Chondrocyte (in vitro differentiated cells): ENCODE measurements at places on chromosomes 7 and 10.

DNA sequence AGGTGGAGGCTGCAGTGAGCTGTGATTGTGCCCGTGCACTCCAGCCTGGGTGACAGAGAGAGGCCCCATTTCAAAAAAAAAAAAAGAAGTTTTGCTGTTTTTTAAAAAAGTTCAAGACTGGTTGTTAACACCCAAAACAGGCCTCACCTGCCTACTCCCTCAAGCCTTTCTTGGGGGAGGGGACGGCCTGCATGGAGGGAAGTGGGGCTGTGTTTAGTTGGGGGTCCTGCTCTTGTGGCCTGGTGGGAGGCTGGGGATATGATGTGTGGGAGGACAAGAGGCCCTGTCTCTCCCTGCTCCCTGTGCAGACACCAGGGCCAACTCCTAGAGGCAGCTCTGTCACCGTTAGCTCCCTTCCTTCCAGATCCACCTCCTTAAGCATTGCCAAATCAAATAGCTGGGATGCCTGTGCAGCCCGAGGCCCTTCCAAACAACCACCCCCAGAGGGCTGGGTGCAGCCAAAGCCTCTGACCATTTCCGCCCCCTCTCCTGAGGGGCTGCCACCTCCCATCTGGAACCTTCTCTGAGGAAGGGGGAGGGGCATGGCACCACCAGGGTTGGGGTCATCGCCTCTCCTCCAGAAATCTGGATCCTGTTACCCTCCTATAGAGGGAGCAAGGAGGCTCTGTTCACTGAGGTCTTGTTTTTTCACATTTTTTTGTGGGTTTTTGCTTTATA is 32.9 kb upstream of the ANKRD2 start:
- DNase-seq = peak; percentile 85

- DNase-seq = no peak
These were observed 451.2 kb downstream of the GRID1 start for GRCh38 chr10:85915245-85915846.

DNA sequence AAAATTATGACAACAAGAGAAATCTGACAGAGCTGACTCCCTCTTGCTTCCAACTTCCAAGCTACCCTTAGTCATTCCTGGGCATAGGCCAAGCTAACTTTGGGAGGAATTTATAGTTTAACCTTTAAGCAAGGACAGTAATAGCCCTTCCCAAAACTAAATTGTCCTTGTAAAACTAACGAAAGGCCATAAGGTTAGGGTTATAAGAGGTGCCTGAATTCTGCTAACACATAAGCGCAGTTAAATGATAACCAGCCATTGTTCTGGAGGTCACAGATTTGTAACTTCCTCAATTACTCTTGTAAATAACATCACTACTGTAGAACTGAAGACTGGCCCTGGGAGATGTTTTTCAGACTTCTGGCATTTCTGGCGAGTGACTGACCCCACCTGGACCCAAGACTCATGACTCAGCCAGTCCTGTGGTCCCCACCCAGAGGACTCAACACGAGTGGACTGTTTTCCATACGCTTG is 481.2 kb downstream of the KCNMA1 start:
- DNase-seq = no peak

DNA sequence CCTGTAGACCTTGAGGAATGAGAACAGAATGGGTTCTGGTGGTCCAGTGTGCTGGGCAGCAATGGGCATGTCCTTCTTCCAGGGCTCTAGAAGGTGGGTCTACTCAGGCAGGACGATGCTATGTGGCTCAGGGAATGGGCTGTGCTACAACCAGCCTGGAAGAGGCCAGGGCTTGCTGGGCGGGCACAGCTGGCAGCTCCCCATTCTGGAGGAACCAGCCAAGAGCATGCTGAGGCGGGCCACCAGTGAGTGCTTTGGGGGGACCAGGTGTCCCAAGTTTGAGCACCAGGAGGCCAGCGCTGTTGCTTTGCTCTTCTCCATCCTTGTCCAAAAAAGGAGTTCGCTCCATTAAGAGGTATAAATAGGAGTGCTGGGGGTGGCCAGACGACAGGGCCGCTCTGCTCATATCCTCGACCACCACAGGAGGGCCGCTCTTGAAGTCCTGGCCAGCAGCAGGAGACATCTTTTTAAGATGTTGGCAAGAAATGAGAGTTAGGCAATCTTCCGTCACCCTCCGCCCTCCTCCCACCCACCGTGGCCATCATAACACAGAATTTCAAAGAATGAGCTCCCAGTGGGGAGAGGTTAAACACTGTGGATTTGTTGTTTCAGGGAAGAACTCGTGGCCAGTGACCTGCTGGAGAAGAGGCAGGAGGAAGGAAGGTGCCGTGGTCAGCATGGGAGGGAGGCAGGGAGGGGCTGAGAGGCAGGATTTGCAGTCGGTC is 141.3 kb downstream of the GRK5 start:
- DNase-seq = no peak

DNA sequence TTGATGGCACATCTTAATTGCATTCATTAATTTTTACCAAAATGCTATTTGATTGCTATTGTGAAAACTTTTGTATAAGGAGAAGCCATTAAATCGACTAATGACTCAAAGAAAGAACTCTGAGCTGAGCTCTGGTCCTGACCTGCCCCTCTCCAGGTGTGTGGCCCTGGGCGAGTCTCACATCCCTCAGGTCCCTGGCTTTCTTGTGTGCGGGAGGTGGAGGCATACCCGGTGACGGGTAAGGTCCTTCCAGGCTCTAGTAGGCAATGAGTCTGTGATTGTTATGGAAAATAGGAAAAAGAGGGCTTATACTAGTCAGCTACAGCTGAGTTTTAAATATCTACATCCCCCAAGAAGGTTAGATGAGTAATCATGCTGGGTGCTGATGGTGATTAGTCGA is 248.1 kb downstream of the GATA3 start:
- DNase-seq = no peak

DNA sequence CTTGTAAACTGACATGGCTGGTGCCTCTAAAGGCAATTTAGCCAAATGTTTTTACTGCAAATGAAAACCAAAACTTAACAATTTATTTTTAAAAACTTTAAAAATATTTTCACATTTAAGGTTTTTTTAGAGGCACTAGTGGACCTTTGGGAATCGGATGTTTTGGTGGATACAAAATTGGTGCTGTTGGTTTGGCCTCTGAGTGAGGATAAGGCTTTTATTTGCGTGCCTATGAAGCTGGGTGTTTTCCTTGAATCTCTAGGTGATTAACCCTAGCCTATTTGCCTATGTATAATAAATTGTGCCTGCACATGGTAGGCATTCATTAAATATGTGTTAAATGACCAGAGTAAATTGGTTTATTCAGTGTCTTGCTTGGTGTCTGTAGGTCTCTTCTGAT is 2.9 kb upstream of the SGCE start:
- DNase-seq = no peak

- no peak for DNase-seq
These were observed 112.4 kb downstream of the BICC1 start for GRCh38 chr10:58625070-58625469.

DNA sequence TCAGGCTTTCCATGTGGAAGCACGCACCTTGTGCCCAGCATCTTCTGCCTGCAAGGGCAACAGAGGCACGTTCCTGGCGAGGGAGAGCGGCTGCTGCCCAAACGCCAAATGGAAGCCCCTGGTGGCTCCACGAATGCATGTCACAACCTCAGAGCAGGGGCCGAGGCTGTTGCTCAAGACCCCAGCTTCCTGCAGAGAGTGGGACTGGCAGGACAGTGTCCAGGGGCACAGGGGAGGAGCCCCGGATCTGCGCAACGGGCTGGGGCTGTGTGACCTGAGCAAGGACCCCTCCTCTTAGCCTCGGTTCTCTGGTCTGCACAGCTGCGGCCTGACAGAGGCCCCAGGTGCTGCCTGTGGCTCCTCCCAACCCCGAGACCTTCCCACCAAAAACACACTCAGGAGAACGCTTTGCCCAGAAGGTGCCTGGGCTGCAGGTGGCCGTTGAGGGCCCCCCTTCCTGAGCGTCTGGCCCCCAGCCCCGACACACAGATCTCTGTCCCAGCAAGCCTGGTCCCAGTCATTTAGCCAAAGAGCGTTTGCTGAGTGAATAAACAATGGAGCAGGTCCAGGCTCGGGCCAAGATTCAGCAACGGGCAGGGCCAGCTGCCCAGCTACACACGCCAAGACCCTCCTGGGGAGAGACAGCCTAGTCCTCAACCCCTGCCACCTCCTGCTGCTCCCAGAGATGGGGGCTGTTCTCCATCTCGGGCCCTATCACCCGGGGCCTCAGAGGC is 1.2 kb downstream of the MICALL2 start:
- DNase-seq = no peak

- no peak for DNase-seq
These were observed 92.5 kb downstream of the KLF6 start for GRCh38 chr10:3692387-3692999.

DNA sequence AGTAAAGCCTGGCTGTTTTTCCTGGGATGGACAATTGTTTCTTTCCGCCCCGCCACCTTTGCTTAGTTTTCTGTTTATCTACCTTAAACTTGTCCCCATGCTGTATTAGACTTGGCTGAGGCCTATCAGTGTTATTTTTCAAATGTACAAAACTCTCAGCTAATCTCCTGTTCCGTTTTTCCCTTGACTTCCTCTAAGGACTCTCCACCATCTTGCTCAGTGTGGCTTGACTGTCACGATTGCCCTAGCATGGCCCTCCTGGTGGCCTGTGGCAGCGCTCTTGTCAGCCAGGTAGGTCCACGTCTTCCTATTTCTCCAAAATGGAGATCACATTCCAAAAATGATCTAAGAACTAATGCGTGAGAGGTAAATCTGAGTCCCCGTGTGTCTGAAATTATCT is 36.7 kb downstream of the BAIAP2L1 start:
- no peak for DNase-seq

DNA sequence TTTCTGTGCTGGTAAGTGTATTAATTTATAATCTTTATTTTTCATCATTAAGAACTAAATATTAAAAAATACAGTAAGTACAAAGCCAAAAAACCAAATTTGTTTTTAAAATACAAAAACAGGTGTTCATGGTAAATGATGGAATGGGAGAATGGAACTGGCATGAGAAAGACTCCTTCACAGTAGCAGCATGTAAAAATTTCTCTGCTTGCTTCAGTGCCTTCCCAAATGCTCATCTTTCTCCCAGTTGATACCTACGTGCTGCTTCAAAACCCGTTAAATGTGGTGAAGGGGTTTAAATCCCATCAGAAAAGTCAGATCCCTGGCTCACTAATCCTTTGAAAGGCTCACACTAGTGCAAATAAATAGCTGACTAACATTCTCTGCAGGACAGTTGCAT is 4.2 kb downstream of the RNF133 start:
- no peak for DNase-seq

- no peak for DNase-seq
These were observed 566 bp downstream of the MAD1L1 start for GRCh38 chr7:2231992-2232765.

- DNase-seq = no peak
These were observed 216.9 kb upstream of the GLI3 start for GRCh38 chr7:42453931-42454361.

DNA sequence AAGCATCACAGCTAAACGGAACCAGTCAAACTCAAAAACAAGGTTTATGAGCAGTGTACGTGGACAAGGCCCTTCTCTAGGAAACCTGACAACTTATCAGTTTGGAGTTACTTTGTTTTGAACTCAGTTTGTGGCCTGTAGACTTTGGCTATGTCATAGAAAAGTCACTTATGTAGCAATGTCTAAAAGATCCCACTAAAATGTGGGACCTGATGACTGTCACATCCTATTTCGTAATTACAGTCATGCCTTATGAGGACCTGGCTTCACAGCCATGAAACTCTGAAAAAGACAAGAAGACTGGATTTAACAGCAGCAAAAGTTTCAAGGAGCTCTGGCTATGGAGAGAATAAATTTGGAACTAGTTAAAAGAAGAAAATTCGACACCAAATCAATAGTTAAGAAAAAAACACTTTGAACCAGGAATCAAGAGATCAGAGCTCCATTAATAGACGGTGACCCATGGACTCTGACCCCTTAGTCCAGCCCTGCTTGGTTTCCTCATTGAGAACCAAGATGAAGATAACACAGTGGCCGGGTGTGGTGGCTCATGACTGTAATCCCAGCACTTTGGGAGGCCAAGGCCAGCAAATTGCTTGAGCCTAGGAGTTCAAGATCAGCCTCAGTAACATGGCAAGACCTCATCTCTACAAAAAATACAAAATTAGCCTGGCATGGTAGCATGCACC is 204.3 kb downstream of the SFMBT2 start:
- DNase-seq = no peak

- no peak for DNase-seq
These were observed 47.8 kb downstream of the MGMT start for GRCh38 chr10:129514568-129515451.

- no peak for DNase-seq
These were observed 28.1 kb upstream of the PLXDC2 start for GRCh38 chr10:19788075-19788686.

DNA sequence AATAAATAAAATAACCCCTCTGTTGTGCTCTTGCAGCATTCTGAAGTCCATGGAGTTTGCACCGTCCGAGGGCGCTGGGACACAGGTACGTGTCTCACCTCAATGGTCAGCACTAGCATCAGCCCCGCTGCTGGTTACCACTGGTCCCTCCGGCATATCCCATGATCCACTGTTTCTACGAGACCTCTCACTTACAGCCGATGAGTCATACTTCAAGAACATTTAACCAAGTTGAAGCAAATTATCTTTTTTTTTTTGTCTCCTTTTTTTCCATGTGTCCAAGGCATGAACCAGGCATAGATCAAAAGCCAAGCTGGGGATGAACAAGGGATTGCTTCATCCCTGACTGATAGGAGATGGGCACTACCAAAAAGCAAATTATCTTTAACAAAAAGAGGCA is 92.9 kb upstream of the SH2B2 start:
- DNase-seq = no peak

DNA sequence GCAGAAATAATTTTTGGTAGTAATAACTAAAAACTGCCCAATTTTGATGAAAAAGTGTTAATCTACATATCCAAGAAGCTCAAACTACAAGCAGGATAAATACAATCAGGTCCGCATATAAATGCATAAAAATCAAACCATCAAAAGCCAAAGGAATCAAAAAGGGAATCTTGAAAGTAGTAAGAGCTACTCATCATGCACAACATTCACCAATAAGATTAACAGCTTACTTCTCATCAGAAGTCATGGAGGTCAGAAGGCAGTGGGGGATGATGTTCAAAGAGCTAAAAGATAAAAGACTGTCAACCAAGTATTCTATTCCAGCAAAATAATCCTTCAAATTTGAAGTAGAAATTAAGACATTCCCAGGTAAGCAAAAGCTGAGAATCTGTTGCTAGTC is 76.4 kb downstream of the CRPPA start:
- DNase-seq = no peak

DNA sequence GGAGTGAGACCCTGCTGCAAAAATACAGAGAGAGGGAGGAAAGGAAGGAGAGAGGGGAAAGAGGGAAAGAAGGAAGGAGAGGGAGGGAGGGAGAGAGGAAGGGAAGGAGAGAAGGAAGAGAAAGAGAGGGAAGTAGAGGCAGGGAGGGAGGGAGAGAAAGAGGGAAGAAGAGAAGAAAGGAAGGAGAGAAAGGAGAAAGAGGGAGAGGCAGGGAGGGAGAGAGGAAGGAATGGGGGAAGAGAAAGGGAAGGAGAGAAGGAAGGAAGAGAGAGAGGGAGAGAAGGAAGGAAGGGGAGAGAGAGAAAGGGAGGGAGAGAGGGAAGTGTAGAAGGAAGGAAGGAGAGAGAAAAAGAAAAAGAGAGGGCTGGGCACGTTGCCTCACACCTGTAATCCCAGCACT is 121.7 kb downstream of the TMEM130 start:
- DNase-seq = no peak
